ENCODE measurements at places on chromosomes 6 and 20.

- peak; percentile 9 for DNase-seq
Observed at GRCh38 chr6:75932067-75932466, 140.4 kb downstream of the IMPG1 start.

GRCh38 chr20:36599912-36600345 lies 5.7 kb upstream of the RAB5IF start:
- no peak for DNase-seq

- no peak for DNase-seq
Observed at GRCh38 chr6:154487367-154488247, 22.9 kb downstream of the CNKSR3 start.

- no peak for DNase-seq
Observed at GRCh38 chr6:169937389-169938261, 186.2 kb downstream of the ERMARD start.

- no peak for DNase-seq
Observed at GRCh38 chr6:150417250-150417649, 48.4 kb downstream of the IYD start.

- DNase-seq = no peak
Observed at GRCh38 chr6:98343004-98343403, 491.4 kb upstream of the POU3F2 start.

GRCh38 chr6:155962276-155962675 lies 506.6 kb upstream of the NOX3 start:
- no peak for DNase-seq

DNA sequence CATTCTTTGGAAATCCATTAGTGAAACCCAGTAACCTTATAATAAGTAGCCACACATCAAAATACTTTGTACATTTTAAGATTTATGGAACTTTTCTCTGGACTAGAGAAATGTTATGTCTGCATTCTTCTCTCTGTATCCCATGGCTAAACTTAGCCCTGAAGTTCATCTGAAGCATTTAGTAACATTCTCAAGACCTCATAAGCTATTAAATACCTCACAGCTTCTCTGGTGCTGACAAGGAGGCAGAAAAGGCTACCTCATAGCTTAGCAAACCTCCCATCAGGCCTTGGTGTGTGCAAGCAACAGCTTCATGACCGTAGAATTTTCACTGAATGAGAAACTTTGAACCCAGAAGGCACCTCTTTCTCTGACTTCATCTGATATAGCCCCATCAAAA lies 38.9 kb upstream of the HDGFL1 start:
- no peak for DNase-seq

- DNase-seq = no peak
Observed at GRCh38 chr6:120935908-120936307, 398.4 kb downstream of the TBC1D32 start.

DNA sequence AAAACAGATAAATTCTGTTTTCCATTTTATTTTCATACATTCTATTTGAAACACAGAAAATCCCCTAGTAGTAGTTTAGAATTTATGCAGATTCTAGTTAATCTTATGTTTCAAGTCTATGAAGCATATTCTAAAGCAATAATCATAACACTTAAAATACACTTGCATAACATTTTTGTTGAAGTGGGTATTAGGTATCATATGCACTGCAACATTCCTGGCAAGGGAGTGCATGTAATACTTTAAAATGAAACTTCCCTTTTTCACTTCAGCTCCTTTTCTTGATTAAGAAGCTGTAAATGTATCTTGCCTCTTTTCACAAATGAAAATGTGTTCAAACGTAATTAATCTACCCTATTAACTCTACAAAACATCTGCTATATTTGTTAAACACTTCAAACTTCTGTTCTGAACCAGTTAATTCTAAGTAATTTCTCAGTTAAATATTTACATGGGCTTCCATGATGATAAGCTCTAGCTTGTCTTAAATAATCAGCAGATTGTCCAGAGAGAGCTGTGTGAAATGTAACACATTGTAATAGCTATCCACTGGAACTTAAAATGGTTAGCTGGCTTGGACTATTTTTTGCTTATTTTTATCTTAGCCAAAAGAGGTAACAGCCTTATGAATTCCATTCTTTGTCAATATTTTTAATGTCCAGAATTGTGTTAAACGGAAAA lies 192.8 kb downstream of the COL19A1 start:
- DNase-seq = no peak

DNA sequence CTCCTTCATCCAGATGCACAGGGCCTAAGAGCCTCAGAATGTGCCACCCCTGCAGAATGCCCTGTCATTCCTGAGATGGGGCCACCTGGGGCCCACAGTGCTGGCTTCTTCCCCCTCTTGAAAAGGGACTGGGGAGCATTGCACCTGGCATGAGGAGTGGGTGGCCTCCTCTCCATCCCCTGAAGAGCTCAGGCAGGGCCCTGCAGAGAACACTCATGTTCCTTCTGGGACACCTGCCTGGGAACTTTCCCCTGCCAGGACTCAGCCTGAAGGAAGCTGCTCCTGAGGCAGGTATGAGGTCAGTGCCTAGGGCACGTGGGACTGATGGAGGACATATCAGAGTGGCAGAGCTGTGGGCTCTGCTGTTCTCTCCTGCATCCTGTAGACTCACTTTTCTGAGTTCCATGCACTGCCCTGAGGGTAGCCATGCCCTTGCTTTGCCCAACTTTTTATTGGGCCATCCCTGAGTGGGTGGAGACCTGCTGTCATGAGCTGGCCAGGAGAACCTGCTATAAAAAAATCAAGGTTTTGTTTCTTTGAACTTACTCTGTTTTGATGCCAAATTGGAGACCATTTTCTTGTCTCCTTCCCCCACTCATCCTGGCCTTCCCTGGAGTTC lies 19.5 kb downstream of the CCDC167 start:
- no peak for DNase-seq

Measured in stimulated activated CD4-positive, alpha-beta T cell treated with anti-CD3 and anti-CD28 coated beads, Interleukin-15, amount 100 ng/mL, for 24 hours (primary cell).